ENCODE measurements at places on chromosomes 5 and 9. TPM values are rescaled to one million over a fixed set of nuclear protein-coding genes. Genes with fewer than 3 reads are reported as not detected.

SCAMP1 gene
- 47.2 TPM for total RNA-seq

AIF1L gene
- 0.60 TPM for total RNA-seq

KIF20A gene
- total RNA-seq = 28.1 TPM

IGIP gene
- 2.0 TPM for total RNA-seq

MLANA gene
- total RNA-seq = not detected

ACOT12 gene
- not detected for total RNA-seq

TOR4A gene
- 21.4 TPM for total RNA-seq
